ENCODE measurements at places on chromosomes 1 and 21.

- no peak for DNase-seq
Measured at GRCh38 chr1:65704318-65704717, 88.4 kb upstream of the PDE4B start.

DNA sequence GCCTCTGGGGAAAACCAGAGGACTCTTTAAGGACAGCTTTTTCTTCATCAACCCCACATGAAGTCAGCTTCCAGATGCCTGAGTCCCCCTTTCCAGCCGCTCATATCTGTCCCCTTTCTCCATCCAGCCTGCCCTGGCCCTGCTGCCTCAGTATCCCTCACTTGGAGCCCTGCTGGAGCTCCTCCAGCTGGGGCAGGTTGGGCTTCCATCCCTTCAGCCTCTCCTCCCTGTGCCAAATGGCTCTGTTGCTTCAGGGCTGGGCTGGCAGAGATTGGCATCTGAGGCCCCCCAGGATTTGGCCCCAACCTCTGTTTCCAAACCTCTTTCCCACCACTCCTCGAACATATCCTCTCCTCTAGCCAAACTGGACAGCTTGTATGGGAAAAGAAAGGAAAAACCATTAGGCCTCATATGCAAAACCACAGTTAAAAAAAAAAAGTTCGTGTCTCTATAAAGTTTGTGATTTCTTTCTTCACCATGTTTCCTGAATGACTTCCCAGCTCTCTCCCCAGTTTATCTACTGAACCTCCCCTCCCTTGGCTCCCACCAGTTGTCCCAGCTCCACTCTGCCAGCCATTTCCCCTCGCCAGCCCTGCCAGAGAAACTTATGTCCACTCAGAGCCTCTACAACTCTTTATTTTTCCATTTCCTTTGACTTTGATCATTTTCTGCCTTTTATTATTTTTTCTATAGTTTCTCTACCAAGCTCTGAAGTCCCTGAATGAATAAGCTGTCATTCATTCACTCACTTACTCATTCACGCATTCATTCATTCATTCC is 217.9 kb downstream of the FOXD2 start:
- DNase-seq = no peak

DNA sequence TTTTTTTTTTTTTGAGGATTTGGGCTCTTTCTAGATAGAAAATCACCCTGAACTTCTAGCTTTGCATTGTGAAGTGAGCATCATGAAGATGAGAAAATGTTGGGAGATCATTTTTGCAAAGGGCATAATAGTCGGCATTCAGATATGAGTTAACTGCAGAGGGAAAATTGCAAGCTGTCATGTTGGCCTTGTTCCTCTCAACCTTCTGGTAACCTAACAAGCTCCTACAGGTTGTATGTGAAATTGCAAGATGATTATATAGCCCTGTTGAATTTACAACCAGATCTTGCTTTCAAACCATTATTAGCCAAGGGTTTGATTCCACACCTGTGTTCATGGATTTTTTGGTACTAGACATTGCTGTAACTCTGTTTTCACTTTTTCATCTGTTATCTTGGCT is 2.2 kb downstream of the ELOA start:
- DNase-seq = no peak

GRCh38 chr1:84743896-84744295 is 53.6 kb upstream of the SSX2IP start:
- no peak for DNase-seq

DNA sequence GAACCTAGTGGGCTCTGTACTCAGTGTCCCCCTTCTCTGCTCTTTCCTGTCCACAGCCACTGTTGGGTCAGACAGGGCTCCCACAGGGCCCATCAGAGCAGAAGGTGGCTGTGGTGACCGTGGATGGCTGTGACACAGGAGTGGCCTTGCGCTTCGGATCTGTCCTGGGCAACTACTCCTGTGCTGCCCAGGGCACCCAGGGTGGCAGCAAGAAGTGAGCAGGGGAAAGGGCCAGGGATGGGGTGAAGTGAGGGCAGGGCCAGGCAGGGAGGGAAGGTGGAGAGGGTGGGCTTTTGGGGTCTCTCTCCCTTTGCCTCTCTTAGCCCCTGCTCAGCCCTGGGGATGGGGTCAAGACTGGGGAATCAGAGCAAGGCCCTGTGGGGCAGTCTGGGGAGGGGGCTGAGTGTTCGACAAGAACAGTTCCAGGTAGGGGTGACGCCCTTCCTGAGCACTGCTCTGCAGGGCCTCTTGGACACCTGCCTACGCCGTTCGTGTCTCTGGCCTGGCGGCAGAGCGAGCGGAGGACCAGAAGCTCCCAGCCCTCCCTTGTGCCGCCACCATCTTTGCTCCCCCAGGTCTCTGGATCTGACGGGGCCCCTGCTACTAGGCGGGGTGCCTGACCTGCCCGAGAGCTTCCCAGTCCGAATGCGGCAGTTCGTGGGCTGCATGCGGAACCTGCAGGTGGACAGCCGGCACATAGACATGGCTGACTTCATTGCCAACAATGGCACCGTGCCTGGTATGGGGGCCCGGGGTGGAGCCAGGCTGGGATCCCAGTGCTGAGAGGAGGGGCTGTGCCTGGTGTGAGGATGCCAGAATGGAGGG is 13.1 kb downstream of the CELSR2 start:
- no peak for DNase-seq

DNA sequence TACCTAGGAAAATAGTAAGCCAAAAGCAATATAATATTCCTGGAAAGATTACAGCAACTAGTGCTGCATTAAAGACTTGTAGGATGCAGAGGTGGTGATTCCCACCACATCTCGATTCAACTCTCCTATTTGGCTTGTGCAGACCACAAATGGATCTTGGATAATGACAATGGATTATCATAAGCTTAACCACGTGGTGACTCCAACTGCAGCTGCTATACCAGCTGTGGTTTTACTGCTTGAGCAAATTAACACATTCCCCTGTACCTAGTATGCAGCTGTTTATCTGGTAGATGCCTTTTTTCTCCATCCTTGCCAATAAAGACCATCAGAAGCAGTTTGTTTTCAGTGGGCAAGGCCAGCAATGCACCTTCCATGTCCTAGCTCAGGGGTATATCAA is 542.7 kb upstream of the ADGRL4 start:
- DNase-seq = no peak

DNA sequence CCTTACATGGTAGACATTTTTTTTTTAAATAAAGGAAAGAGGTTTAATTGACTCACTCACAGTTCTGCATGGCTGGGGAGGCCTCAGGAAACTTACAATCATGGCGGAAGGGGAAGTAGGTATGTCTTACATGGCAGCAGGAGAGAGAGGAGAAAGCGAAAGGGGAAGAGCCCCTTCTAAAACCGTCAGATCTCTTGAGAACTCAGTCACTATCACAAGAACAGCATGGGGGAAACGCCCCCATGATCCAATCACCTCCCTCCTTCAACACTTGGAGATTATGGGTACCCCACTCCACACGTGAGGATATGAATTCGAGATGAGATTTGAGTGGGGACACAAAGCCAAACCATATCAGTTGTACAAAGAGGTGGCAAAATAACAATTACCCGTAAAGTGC is 301.7 kb downstream of the GRIK1 start:
- DNase-seq = no peak

DNA sequence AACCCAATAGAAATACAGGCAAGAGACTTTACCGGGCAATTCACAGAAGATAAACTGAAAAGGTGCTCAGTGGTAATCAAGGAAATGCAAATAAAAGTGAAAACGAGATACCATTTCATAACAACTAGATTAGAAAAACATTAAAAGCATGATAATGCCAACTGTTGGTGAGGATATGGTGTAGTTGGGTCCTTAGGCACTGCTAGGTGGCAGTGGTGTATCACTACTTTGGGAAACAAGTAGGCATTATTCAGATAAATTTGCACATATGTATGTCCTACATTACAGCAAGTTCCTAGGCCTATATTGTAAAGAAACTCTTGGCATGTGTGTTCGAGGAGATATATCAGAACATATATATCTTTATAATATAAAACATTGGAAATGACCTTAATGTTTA is 31.0 kb downstream of the AZIN2 start:
- DNase-seq = no peak

GRCh38 chr21:37210130-37210529 is 57.0 kb downstream of the VPS26C start:
- no peak for DNase-seq

GRCh38 chr1:193103759-193104501 is 1.3 kb downstream of the GLRX2 start:
- no peak for DNase-seq

DNA sequence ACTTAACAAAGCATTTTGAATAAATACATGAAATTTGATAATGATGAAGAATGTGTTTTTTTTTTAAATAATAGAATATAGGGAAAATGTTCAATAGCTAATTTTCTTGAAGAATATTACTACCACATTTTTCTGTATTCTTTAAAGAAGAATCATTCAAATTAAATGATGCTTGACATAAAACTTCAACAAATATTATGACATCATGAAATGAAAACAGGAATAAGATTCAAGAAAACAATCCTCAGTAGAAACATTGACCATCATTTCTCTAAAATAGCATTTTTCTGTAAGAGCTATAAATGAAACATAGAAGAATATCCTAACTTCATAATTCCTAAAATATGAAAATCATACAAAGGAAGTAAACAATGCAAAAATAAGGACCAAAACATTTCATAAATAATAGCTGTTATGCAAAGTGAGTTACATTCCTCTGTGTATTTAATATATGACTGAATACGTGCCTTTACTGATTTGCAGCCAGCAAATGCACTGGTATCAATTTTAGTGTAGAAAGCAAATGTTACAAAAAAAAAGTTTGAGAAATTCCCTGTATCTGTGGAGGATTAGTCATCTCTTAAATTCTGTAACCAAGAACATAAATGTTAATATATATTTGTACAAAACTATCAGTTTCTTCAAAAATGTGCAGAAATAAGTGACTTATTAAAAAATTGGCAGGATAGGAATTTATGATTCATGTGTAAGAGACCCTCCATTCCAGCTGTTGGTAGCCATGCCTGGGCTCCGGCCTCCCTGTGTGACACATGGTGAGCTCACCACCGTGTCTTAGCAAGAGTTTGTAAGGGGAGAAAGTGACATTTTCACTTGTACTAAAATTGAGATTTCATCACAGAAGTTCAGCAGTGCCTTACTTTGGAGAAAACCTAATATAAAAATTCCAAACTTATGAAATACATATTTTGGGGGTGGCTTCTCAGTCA is 15.0 kb upstream of the PTPN14 start:
- no peak for DNase-seq

DNA sequence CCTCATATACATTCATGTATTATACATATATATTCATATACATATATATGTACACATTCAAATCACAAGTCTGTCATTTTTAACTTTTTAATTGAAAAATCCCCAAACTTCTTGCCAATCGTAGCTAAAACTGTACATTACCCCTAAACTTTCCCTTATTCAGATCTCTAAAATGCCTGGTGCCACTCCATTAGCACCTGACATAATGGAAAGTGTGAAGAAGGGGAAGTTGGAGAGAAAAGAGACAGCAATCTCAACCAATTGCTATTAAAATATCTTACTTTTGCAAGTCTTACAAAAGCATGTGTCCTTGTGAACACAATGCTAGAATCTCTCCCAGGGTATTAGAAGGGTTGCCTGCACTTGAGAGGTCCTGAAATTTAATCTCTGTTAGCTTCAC is 22.7 kb upstream of the PRKACB start:
- no peak for DNase-seq

- DNase-seq = no peak
Measured at GRCh38 chr21:36692835-36693488, 6.0 kb upstream of the SIM2 start.

DNA sequence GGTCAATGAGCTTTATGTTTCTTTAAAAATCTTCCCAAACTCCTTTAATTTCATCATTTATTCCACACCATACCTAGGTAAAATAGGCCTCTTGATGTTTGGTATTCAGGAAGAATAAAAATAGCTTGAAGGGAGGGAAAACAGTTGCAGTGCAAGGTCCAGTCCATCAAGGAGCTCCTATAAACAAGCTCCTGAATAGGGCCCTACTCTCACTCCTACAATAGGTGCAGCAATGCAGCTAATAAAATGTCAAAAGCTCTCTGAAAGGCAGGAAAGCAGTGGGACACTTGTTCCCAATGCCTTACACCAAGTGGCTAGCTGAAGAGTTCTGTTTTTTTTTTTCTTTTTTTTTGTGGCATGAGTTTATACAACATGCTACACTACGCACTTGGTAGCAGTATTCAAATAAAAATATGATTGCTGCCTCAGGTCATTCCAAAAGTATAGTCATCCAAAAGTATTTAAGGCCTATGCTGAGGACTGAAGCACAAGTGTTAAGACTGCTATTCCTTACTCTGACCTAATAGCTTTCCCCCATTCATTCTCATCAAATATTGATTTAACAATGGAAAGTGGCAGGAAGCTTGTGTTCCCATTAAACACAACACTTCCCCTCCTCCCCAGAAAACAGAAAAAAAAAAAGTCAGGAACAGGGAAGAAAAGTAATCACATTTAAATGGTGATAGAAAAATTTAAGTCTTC is 9.8 kb downstream of the TEX38 start:
- DNase-seq = no peak

DNA sequence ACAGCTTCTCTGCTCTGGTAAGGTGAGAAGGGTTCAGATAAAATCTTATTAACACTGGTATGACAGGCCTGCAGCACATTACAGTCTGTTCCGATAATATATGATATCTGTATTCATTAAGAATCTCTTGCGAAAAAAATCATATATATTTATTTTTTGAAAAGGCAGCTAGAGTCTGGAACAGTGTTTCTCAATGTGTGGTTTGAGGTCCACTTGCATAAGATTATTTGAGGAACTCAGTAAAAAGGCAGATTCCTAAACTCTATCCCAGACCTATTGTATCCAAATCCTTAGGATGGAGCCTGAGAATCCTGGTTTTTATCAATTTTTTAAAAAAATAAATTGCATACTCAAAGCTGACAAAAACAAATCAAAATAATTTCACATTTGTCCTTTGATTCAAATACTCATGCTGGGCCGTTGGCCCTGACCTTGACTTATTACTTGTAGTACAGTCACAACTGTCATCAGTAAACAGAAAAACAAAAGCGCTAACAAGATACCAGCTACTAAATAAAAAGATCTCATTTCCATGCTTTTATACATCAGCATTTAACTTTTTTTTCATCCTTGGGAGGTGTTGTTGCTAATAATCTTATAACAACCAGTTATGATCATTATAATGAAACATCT is 60.6 kb downstream of the RGS2 start:
- no peak for DNase-seq

DNA sequence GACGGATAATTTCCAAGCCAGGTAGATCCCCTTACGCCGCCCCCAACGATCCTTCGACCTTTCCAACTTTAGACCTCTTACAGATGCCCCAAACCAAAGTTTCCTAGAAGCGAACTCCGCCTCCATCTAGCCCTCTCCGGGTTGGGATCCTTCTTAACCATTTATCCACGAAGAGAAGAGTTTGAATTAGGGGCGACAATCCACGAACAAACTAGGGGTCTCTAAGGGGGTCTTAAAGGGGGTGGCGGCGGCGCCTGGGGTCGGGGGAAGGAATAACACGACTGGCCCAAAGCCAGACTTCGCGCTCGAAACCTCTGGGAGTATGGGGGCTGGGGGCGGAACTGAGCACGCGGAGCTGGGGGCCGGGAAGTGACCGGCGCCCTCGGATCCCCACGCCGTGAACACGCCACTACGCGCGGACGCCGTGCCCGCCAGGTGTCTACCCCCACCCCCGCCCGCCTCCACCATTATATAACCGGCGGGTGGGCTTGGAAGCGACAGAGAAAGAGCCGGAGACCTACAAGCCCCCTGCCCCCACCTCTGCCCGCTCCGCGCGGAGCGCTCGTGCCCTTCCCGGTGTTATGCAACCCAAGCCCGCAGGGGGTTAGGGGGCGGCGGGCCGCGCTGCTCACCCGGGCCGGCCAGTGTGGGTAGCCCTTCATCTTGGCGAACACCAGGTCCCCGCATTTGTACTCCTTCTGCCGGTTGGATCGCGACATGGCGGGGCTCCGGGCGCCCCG is 594 bp downstream of the HDGF start:
- DNase-seq = no peak

GRCh38 chr1:153465811-153466636 is 5.6 kb upstream of the S100A7 start:
- DNase-seq = peak; percentile 43

Measured in activated T-helper 9 cell treated with anti-CD3 and anti-CD28 coated beads, Interleukin-2, amount 50 U/mL, for 16 hours (primary cell).